ENCODE measurements at places on chromosomes 11 and 22.

- H3K27ac ChIP-seq = no peak overlapping the region
- H3K4me1 ChIP-seq = peaks cover 23% of the 10 kb centered on the region
- H3K27me3 ChIP-seq = no peaks in the 10 kb centered on the region
- peak overlapping the region; percentile 49 for H3K4me3 ChIP-seq
- no peaks in the 10 kb centered on the region for H3K36me3 ChIP-seq
Observed at GRCh38 chr22:49671331-49672013, 156.2 kb downstream of the BRD1 start.

- H3K27me3 ChIP-seq = no peaks in the 10 kb centered on the region
- H3K4me3 ChIP-seq = no peak overlapping the region
Observed at GRCh38 chr11:877565-877964, 33.0 kb downstream of the CHID1 start.

DNA sequence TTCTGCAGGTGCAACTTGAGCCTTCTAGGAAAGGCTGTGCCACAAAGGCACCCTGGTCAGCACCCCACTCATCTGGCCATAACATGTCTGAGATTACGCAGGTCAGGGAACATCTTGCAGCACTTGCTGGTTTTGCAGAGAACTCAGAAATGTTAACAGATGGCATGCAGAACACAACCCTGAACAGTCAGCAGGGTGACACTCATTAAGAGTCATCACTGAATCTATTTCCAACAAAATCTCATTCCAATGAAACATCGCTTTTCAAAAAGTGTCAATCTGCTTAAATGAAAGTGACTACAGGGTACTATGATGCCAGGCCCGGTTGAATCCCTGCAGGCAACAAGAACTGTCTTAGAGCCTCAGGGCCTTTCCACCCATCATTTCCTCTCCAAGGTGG, 369.8 kb upstream of the CCDC90B start:
- H3K4me1 ChIP-seq = no peaks in the 10 kb centered on the region
- H3K4me3 ChIP-seq = no peak overlapping the region
- no peak overlapping the region for H3K27ac ChIP-seq
- no peaks in the 10 kb centered on the region for H3K27me3 ChIP-seq
- no peaks in the 10 kb centered on the region for H3K36me3 ChIP-seq

GRCh38 chr11:70732023-70732880, 333.9 kb downstream of the CTTN start:
- H3K4me1 ChIP-seq = no peaks in the 10 kb centered on the region
- DNase-seq = no peak

- no peaks in the 10 kb centered on the region for H3K4me1 ChIP-seq
- no peak overlapping the region for H3K27ac ChIP-seq
- H3K36me3 ChIP-seq = no peaks in the 10 kb centered on the region
Observed at GRCh38 chr11:117459123-117459978, 131.7 kb downstream of the CEP164 start.

- peak overlapping the region; percentile 84 for H3K27ac ChIP-seq
- H3K36me3 ChIP-seq = peaks cover 8% of the 10 kb centered on the region
- peak; percentile 90 for DNase-seq
- no peak overlapping the region for H3K4me3 ChIP-seq
- H3K27me3 ChIP-seq = no peaks in the 10 kb centered on the region
Observed at GRCh38 chr11:11978792-11979487, 29.5 kb downstream of the DKK3 start.

- peaks cover 62% of the 10 kb centered on the region for H3K4me1 ChIP-seq
- no peak for DNase-seq
- H3K4me3 ChIP-seq = no peak overlapping the region
Observed at GRCh38 chr22:39470451-39471291, 13.9 kb downstream of the MGAT3 start.

DNA sequence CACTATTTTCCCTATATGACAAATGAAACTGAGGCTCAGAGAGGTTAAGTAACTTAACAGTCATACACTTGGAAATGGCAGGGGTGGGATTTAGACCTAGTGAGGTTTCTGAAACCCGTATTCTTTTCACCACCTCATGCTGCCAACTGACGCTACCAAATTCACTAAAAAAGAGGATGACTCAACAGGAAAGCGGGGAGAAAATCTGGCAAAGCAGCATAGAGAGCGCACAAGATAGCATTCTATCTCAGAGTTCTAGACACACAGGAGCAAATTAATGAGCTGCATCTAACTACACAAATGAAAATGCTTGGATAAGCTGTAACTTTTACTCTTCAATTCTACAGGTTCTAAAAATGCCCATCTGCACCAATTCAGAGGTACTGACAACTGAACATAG, 136.4 kb downstream of the RBFOX2 start:
- peaks cover 61% of the 10 kb centered on the region for H3K4me1 ChIP-seq
- peak overlapping the region; percentile 88 for H3K27ac ChIP-seq
- no peak overlapping the region for H3K4me3 ChIP-seq

GRCh38 chr11:66112601-66113499, 42.8 kb downstream of the PACS1 start:
- peak overlapping the region; percentile 70 for H3K27ac ChIP-seq
- H3K36me3 ChIP-seq = no peaks in the 10 kb centered on the region
- no peaks in the 10 kb centered on the region for H3K27me3 ChIP-seq
- H3K4me1 ChIP-seq = peaks cover 48% of the 10 kb centered on the region
- no peak overlapping the region for H3K4me3 ChIP-seq

DNA sequence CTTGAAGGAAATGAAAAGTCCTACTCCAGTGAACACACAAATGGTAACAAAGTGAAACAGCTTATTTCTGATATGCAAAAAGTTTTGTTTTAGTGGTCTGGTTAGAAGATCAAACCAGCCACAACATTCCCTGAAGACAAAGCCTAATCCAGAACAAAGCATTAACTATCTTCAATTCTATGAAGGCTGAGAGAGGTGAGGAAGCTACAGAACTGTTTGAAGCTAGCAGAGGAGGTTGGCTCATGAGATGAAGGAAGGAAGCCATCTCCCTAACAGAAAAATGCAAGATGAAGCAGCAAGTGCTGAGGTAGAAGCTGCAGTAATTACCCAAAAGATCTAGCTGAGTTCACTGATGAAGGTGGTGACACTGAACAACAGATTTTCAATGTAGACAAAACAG, 168.4 kb downstream of the IGLL1 start:
- H3K4me1 ChIP-seq = no peaks in the 10 kb centered on the region

DNA sequence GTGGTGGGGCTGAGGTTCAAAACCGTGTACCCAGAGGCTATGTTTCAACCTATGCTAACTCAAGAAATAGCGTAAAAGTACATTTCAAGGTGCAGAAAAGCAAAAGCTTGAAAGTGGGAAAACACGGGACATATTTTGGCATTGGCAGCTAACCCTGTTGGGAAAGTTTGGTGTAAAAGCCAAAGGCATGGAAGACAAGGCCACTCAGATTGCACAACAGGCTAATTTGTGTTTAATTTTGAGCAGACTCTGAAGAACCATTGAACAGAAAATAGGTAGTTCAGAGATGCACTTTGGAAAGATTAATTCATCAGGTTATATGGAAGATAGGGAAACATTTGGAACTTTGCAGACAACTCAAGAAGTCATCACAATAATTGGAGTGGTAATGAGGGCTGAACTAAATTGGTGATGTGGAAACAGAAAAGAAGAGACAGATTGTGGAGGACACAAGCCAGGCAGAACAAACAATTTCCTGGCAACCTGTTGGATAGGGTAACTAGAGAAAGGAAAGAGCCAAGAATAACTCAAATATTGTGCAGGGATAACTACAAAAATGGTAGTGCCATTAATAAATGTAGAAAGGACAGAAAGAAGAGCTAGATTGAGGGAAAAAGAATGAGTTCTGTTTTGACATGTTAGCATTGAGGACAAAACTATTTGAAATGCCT, 140.5 kb upstream of the PGR start:
- DNase-seq = no peak
- no peak overlapping the region for H3K4me3 ChIP-seq
- H3K4me1 ChIP-seq = no peaks in the 10 kb centered on the region
- no peaks in the 10 kb centered on the region for H3K27me3 ChIP-seq

- no peaks in the 10 kb centered on the region for H3K4me1 ChIP-seq
- no peaks in the 10 kb centered on the region for H3K27me3 ChIP-seq
- no peaks in the 10 kb centered on the region for H3K36me3 ChIP-seq
Observed at GRCh38 chr11:8368194-8368593, 104.5 kb upstream of the LMO1 start.

GRCh38 chr11:88051396-88051795, 123.8 kb downstream of the RAB38 start:
- no peaks in the 10 kb centered on the region for H3K27me3 ChIP-seq
- no peaks in the 10 kb centered on the region for H3K4me1 ChIP-seq
- H3K27ac ChIP-seq = no peak overlapping the region
- H3K36me3 ChIP-seq = no peaks in the 10 kb centered on the region
- no peak for DNase-seq

- H3K4me1 ChIP-seq = no peaks in the 10 kb centered on the region
- no peak overlapping the region for H3K27ac ChIP-seq
- no peak for DNase-seq
- no peak overlapping the region for H3K4me3 ChIP-seq
- no peaks in the 10 kb centered on the region for H3K27me3 ChIP-seq
- H3K36me3 ChIP-seq = peaks cover 33% of the 10 kb centered on the region
Observed at GRCh38 chr11:108703916-108704315, 39.0 kb downstream of the DDX10 start.

GRCh38 chr22:47695176-47695575, 932.7 kb downstream of the TBC1D22A start:
- peak; percentile 50 for DNase-seq
- no peak overlapping the region for H3K27ac ChIP-seq
- no peak overlapping the region for H3K4me3 ChIP-seq
- no peaks in the 10 kb centered on the region for H3K4me1 ChIP-seq
- H3K27me3 ChIP-seq = no peaks in the 10 kb centered on the region

- no peak overlapping the region for H3K4me3 ChIP-seq
- no peak overlapping the region for H3K27ac ChIP-seq
Observed at GRCh38 chr11:133965031-133965601, 8.3 kb upstream of the IGSF9B start.

- H3K4me1 ChIP-seq = no peaks in the 10 kb centered on the region
- H3K36me3 ChIP-seq = no peaks in the 10 kb centered on the region
- peak within 1 kb of the TSS; percentile 61 for H3K4me3 ChIP-seq
- peaks cover 39% of the 10 kb centered on the region for H3K27me3 ChIP-seq
- peak within 1 kb of the TSS; percentile 83 for H3K27ac ChIP-seq
Observed at GRCh38 chr11:32435511-32435941, at the start of gene WT1. TSS of gene WT1 (minus strand) at chr11:32435539.

DNA sequence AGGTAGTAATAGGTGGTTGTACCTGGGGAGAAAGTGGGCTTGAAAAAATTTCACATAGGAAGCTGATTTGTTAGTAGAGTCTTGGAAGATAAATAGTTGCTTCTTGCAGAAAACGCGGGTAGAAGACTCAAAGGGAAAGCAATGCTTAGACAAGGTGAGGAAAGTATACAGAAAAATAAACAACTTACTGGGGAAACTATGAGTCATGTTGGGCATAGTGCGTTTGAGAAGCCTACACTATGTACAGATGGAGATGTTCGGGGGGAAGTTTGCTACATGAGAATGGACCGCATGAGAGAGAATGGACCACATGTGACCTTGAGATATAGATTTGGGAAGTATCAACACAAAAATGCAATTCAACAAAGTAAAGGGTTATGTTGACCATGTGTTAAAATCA, 86.7 kb upstream of the DDI1 start:
- H3K36me3 ChIP-seq = no peaks in the 10 kb centered on the region
- no peak for DNase-seq
- H3K27ac ChIP-seq = no peak overlapping the region
- H3K4me3 ChIP-seq = no peak overlapping the region
- H3K4me1 ChIP-seq = no peaks in the 10 kb centered on the region

DNA sequence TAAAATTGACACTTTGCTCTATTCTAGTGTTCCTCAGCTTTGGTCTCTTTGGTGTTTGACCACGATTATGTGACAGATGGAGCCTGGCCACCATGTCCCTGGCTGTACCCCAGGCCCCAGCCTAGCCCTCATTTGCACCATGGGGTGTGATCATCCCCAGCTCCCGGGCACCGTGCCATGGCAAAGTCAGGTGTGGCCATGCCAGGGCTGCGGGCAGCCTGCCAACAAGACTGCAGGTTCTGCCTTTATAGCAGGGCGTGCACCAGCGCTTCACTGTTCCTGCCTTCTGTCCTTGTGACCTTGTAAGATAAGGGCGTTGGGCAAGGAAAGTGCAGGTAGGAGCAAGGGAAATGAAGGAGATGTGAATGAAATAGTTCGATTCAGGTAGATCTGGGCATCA, 22.4 kb upstream of the APOBEC3A start:
- H3K4me3 ChIP-seq = no peak overlapping the region
- no peak overlapping the region for H3K27ac ChIP-seq
- no peak for DNase-seq

Measured in right atrium auricular region (tissue), 2 donors.